ENCODE measurements at places on chromosomes 5 and 9.
A peak's percentile ranks its signal among the peaks of the same experiment; 100 is the strongest.

DNA sequence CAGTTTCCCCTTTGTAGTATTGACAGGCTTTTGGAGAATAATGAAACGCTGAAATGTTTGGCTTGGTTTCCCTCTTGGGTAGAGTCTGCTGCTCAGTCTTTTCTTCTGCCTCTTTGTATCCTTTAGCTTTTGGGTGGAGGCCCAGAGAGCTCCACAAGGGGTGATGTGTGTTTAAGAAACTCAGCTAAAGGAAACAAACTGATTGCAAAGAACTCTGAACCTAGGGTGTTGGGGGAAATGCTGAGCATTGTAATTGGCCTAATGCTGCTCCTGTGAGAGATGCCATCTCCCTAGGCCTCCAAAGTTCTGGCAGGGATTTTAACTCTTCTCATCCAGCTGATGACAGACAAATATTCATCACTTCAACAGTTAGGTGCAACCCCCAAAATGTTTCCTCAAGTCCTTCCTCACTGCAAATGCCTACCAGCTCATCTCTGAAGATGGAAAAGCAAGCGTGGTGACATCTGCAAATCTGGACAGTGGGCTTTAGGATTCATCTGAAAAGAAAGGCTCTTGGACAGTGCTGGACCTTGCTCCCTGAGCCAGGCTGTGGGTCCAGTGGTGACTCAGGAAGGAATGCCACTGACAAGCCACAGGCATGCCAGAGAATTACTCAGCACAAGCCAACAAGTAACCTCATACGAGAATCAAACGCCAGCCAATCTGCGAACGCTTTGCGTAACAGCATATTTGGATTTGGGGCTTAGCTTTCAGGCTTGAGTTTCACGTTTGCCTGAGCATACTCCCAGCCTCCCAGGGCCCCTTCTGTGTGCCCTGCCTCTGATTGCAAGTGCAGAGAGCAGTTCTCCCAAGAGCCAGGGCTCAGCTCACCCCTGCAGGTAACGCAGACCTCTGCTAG is 30.5 kb upstream of the ZSWIM6 start:
- peak; percentile 99 for DNase-seq

DNA sequence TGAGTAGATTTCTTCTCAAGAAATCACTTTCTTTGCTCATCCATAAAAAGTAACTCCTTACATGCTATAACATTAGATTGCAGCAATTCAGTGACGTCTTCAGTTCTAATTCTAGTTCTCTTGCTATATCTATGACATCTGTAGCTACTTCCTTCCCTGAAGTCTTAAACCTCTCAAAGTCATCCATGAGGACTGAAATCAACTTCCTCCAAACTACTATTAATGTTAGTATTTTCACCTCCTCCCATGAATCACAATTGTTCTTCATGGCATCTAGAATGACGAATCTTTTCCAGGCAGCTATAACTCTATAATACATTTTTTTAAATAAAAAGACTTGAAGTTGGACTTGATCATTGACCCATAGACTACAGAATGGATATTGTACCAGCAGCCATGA is 46.2 kb upstream of the PRRC1 start:
- DNase-seq: no peak

GRCh38 chr5:118653872-118654271 is 334.5 kb downstream of the DTWD2 start:
- no peak for DNase-seq

DNA sequence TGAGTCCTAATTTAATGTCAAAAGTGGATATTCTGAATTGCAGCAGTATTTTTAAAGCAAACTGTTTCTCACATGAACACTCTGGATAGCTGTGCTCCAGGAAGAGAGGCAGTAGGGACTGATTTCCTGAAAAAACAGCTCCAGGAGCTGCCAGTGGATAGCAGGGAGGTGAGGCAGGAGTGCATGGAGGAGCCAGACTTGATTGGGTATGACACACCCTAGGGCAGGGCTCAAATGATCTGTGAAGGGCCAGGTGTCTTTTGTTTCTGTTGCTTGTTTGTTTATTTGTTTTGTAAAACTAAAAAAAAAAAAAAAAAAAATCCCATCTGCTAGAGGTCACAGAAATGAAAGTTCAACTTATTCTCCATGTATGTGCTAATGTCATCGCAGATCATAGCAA is 83.4 kb downstream of the ADRB2 start:
- DNase-seq: no peak

DNA sequence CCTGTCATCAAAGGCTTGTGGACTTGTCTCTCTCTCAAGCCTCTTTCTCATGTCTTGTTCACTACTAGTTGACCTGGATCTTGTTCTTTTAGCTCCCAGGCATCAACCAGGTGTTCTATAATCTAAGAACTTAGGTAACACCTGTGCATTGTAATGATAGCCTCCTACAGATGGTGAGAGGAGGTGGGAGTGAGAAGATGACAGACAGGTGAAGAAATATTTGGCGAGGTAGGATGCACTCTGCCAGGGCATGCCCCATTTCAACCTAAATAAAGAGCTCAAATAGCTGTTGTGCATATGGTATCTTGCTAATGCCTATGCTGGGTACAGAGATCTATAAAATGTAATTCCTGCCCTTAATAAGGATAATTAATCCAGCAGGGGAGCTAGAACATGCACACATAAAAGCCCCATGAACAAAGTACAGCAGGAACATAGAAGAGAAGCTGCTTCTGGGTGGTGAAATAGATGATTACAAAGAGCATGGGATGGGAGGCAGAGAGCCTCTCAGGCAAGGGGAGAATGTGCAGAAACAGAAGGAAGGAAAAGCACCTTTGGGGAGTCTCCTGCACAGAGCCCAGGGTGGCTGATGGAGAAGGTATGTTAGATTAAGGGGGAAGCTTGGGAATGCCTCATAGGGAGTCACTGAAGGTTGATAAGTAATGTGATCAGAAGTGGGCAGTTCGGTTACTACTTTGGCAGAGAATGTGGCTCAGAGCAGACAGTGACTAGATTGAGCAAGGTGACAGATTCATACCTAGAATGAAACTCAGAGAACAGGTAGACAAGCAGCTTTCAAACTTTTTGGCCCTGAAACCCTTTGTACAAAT is 28.0 kb upstream of the PLIN2 start:
- no peak for DNase-seq

Data from fibroblast of skin of right biceps (primary cell).